D721Med (cell line): ENCODE measurements at places on chromosomes 11 and 22.

GRCh38 chr11:59418156-59418555 lies 8.1 kb downstream of the OR5A2 start:
- DNase-seq, result no peak

DNA sequence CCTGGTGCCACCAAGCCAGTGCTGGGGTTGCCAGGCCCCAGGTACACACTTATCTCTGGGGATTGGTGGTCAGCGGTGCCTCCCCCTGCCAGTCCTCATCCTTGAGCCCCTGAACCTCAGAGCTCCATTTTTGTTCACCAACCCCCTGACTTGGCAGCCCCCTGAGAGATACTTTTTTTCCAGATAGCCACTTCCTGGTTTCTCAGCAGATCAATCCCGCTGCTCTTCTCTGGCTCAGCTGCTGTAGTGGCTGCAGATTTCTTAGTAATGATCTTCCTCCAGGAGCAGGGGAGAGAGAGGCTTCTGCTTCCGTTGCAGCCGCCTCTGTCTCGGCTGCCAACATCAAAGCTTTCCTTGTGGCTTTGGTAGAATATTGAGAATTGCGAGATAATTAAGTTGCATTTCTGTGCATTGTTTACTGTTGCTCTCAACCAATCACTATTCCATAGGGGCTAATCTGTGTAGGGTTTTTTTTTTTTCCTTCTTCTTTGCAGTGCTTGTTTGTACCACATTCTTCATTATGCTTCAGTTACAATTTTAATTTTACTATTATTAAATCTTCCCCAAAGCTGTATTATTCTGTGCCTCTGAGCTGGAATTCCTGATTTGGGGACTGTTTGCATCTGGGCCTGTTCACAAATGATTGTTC lies 92.1 kb downstream of the PKNOX2 start:
- no peak for DNase-seq

DNA sequence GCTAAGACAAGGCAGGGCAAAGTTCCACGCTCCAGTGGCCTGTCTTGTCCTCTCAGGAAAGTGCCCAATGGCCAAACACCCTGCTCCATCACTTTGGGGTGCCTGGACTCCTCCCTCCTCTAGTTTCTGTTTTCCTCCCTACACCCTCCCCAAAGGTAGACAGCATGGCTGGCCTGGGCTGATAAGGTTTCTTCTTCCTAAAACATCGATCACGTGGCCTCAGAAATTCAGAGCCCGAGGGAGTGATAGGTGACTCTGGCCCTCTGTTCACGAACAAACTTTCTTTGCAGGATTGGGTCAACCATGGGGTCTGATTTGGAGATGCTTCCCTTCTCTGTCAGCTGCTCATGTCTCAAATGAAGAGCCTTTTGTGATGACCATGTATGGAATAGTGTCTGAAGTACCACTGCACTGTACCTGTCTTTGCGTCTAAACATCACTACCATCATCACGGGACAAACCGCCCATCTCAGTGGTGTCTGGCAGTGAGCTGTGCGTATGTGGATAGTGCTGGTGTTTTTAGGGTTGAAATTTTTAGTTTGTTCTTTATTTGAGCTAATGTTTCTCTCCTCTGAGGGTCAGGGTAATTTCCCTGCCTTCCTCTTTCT lies 6.1 kb downstream of the MICAL2 start:
- no peak for DNase-seq

- DNase-seq, result no peak
Measured at GRCh38 chr22:44404341-44405020, 91.7 kb upstream of the SHISAL1 start.

DNA sequence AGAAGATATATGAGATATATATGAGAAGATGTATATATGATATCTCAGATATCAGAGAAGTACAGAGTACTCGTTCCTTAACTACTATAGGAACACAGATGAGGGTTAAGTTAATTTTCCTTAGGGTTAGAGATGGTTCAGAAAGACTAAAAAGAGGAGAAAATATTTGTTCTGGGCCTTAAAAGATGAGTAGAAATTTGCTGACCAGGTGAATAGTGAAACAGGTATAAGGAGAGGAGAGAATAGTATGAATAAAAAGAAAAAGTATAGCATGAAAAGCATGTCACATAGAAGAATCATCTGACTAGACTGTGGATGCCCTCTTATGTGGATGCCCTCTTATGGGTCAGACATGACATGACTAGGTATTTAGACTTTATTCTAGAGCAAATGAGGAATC lies 6.3 kb upstream of the RAB39A start:
- DNase-seq, result no peak
